ENCODE measurements at places on chromosomes 7 and 10.

DNA sequence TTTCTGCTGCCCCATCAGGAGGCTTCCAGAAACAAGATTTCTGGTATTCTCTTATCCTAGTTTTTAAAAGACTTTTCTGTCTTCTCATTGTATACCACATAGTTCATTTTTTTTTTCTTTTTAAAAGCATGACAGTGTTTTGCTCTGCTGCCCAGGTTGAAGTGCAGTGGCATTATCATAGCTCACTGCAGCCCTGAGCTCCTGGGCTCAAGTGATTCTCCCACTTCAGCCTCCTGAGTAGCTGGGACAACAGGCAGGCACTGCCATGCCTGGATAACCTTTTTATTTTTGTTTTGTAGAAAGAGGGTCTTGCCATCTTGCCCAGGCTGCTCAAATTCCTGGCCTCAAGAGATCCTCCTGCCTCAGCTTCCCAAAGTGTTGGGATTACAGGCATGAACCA, 757.6 kb downstream of the MAGI2 start:
- no peak for DNase-seq

DNA sequence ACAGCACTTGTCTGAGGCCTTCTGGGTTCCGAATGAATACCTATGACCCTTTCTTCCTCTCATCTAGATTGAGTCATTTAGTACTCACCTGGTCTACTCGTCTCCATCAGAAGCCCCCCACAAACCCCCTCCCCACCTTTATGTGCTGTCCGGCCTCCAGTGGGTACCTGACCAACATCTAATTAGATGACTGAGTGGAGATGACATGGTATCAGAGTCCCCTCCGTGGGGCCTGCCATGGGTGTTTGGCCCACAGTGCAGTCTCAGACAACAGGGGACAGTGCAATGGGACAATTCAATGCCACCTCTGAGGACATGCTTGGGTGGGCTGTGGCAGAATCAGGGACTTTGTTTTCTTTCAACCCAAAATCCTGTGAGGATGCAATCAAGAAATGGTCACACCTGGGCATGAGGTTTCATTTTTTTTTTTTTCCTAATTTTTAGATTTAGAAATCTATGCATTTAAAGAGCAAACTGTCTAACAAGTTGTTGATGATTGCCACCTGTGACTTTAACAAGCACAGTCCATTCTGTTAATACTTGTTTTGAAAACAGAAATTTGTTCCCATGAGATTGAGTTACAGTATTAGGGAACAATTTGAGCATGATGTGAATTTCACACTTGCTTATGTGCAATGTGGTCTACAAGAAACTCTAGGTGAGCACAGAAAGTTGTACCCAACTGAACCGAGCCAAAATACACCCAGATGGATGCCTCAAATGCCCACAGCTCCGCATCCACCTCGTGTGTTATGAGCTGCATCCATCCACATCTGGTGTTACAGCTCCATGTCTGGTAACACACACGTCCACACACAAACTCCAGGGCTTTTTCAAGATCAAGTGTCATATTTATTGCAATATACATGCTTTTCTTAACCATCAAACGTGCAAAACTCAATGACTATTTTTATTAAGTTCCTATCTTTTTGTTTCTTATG, 27.5 kb downstream of the GPRIN2 start:
- no peak for DNase-seq

- no peak for DNase-seq
These were observed 35.5 kb downstream of the VOPP1 start for GRCh38 chr7:55536619-55537457.

DNA sequence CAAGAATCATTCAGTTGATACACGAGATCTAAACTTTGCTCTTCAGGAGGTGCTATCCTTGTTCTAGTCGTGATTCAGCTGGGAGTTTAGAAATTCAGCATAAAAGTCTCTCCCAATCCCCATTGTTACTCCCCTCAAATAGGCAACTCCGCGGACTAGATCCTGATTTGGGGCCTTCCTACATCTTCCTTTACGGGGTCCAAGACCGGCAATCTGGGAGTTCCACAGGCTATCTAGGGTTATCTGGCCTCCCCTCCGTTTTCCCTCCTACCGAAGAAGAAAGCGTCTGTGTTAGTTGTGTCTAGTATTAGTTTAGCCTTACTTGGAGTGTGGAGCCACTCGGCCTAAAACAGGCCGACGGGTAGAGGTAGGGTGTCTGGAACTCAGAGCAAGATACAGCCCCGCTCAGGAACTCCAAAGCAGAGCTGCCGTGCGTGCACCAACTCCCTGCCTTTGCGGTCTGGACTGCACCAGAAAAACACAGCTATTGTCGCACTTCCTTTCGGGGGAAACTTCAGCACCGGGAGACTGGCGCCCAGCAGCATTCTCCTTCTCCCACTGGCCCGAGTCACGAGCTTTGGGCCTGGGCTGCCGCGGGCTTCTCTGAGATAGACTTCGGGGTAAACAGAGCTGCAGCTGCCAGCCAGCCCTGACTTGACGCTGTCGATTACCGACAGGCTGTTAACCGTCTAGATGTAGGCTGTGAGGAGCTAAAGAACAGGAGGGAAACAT, 1.5 kb upstream of the DLX5 start:
- no peak for DNase-seq

- no peak for DNase-seq
These were observed 687.3 kb upstream of the CELF2 start for GRCh38 chr10:10330418-10330817.

DNA sequence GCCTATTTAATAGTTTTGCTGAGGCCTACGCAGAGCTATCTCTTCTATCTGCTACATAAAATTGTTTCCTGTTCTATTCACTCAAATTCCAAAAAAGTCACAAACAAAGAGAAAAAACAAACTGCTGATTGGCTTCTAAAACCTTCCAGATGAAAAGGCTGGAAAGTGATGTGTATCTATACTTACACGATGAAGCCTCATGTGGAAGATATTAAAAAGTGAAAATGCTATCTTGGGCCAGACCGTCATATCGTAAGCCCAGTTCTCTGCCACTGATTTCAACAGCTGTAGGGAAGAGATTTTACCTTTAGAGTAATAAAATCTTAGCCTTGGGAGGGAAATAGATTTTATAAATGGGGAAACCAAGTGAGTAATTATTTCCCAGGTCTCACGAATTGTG, 394.8 kb downstream of the KIF20B start:
- no peak for DNase-seq

- DNase-seq, result no peak
These were observed 28.8 kb downstream of the XPNPEP1 start for GRCh38 chr10:109894516-109894915.

DNA sequence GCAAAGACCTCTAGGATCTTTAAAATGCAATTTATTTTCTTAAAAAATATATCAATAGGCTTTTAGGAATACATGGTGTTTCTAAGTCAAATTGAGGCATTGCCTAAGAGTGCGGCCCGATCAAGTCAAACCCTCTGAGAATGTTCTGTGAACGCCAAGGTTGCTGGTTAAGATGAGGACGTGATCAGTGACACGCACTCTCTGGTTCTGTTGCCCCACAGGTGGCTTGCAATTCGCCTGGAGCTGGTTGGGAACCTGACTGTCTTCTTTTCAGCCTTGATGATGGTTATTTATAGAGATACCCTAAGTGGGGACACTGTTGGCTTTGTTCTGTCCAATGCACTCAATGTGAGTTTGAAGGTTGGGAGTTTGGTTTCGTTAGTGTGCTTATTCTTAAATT, 59.3 kb downstream of the ABCC2 start:
- DNase-seq, result no peak

- peak; percentile 26 for DNase-seq
These were observed 89.2 kb downstream of the PAXIP1 start for GRCh38 chr7:154913638-154914307.

DNA sequence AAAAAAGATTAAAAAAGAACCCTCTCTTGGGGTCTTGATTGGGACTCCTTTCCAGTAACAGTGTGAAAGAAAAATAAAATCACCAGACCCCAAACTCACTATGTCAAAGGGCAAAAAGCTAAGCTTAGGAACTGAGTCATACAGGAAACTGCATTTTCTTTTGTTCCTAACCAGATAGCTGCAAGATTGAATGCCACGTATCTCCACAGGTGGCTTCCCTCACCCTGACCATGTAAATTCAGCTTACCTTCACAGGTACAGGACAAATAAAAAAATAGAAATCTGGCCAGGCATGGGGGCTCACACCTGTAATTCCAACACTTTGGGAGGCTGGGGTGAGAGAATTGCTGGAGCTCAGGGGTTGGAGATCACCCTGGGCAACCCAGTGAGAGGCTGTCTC, 32.5 kb upstream of the EIF4H start:
- DNase-seq, result no peak

GRCh38 chr7:140168816-140169215, 8.0 kb downstream of the KDM7A start:
- no peak for DNase-seq

DNA sequence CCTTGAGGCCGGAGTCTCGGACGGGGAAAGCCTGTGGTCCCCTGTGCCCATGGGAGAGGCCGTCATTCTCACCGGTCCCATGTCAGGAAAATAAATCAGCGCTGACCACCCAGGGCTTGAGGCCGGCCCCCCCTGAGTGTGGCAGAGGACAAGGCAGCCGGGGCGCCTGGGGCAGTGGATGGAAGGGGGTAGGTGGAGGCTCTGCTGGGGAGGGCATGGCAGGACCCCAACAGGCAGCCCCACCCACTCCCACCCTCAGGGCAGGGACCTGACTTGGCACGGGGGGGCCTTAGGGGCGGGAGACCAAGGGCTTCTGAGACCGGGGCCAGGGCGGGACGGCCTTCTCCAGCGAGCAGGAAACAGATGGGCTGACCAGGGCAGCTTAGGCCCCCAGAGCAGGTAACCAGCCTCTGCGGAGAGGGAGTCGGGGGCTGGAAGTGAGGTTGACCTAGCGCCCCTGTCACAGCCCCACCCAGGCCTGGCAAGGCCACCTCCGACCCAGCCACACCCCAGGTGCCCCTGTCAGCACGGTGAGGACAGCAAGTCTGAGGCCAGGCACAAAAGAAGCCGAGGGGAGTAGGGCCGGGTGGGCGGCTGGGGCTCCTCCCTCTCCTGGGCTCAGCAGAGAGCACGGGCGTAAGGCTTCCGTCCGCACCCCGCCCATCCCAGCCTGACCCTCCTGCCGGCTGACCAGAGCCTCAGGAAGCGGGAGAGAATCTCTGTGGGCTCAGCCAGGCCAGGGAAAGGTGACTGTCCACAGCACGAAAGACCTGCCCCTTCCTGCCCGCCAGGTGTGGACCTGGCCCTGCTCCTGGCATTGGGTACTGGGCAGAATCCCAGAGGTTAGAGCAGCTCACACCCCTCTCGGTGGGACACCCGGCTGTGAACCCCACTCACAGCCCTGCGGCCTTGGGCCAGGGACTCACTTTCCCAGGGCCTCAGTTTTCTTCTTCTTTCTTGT, 87.4 kb downstream of the FOXL3 start:
- no peak for DNase-seq
